ENCODE measurements at places on chromosomes 11 and 22.

GRCh38 chr11:88799771-88800500 lies 265.8 kb downstream of the GRM5 start:
- DNase-seq, result no peak

DNA sequence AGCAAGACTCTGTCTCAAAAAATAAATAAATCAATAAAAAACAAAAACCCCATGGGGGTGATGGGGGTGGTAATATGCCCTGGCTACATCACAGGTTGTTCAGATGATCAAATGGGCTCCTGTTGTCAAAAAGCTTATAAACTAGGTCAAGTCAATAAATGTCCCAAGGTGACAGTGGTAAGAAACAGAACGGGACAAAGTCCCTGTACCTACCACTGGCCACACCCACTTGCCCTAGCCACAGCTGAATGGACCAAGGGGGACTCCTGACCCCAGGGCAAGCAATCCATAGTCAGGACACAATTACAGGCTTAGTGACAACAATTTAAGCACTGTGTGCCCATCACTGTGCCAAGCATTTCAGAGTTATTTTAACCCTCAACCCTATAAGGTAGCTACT lies 6.0 kb downstream of the NAGA start:
- no peak for DNase-seq

DNA sequence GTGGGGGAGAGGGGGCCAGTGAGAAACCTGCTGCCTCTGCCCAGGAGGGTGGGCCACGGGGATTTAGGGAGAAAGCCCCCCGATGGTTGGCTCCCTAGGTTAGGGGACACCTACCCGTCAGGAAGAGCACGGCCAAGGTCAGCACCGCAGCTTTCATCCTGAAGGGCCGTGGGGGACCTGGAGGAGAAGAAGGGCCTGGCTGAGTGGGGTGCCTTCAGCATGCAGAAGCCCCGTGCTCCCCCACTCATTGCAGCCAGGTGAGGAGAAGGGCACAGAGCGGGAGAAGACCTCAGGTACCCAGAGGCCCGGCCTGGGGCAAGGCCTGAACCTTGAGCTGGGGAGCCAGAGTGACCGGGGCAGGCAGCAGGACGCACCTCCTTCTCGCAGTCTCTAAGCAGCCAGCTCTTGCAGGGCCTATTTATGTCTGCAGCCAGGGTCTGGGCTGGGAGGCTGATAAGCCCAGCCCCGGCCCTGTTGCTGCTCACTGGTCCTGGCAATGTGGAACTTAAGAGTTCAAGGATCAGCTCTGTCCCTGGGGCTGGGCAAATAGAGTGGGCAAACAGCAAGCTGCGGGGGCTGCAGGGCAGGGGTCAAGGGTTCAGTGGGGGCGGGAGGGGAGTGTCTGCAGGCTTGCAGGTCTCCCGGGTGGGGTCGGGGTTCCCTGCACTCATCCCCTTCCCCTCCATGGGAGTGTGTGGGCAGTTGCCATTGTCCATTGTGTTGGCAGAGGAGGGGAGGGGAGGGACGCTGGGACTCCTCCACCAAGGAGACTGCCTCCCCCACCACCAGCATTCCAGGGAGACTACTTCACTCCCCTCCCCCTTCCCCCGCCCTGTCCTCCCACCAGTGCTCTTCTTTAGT lies at the start of gene APOA1:
Gene APOA1 (minus strand): TSS at position 392 of the 861 bp plus-strand sequence. CDS start 235 bp downstream, at position 157.
- DNase-seq, result no peak

DNA sequence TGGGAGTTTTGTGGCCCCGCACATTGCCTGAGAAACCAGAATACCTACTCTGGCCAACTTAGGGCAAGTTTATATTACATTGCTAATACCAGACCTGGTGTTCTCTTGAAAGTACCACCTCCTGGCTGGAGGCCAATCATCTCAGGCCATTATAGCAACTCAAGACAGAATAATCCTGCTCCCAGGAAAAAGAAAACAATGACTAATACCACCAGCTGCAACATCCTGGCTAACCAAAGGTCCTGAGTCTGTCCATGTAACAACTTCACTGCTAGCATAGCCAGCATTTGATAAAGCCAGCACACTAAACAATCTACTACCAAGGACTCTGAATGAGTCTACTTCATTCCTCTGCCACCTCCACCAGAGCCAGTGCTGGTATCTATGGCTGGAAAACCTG lies 1298.7 kb upstream of the CNTN5 start:
- no peak for DNase-seq

DNA sequence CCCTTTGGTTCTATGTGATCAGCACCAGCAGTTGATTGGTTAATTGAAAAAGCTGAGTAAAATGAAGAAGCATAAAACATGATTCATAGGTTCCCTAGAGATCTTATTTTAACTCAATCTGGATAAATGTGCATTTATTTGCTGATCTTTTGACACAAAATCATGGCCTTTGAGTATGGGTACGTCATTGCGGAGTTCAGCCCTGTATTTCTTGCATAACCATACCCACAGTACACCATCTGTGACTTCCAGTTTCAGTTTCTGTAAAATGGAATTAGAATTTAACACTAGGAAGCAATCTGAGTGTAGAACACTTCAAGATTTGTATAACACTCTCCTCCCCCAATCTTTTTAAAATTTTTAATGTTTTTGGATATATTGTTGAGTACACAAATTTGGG lies 358.2 kb downstream of the DDX10 start:
- no peak for DNase-seq

DNA sequence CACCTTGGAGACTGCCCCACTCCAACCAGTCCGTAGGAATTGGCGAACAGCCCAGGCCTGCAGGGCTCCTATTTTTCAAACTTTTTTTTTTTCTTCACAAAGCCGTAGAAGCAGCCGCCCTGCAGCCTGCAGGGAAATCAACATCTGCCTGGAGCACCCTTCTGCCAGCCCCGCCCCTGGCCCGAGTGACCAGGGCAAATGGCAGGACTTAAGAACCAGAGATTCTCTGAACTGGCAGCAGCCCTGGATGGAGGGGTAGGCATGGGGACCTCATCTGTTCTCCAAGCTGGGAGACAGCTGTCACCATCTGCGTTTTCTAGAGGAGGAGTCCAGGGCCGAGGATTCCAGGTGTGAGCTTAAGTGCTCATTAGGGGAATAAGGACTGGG lies 5.6 kb downstream of the SCN2B start:
- no peak for DNase-seq

GRCh38 chr11:77457340-77457739 lies 16.6 kb downstream of the PAK1 start:
- DNase-seq, result no peak

- DNase-seq, result no peak
Observed at GRCh38 chr22:45648301-45649117, 23.1 kb upstream of the ATXN10 start.

- DNase-seq, result no peak
Observed at GRCh38 chr22:27930331-27931060, 11.4 kb upstream of the PITPNB start.

DNA sequence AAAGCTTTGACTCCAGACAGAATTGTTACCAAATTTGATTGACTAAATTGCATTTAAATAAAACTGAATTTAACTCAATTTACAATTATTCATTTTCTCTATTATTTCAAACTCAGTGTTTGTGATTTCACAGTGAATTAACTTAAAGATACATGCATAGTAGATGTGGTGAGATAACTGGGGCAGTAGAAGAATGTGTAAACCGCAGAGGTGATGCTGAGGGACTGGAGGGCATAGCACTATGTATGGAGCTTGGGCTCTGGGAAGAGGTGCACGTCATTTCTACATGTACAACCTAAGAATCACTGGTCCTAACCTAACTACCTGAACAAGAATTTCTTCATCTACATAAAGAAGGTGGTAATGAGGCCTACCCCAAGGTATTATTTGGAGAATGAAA lies 13.7 kb downstream of the OR5B17 start:
- no peak for DNase-seq

DNA sequence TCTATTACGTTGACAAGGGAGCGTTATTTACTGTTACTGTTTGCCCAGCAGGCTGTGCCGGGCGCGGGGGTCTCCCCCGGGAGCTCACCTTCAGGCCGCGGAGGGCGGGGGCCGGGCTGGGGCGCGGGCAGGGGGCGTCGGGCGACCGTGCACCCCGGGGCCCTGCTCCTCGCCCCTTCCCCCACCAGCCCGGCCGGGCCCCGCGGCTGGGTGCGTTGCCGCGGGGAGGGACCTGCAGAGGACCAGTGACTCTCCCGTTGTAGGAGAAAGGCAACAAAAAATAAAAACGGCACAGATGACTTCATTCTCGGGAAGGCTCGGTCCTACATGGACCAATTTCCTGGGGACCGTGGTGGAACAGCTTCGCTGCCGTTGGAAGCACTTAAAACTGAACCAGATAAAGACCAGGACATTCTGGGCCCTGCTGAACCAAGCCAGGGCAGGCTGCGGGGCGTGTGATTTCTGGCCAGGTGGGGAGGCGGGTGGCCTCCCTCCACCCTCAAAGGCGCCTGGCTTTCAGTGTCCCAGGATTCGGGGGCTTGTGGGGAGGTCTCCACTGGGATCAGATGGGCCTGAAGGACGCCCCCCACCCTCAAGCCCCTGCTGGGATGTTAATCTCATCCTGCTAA lies 57.4 kb downstream of the IGLL1 start:
- no peak for DNase-seq

DNA sequence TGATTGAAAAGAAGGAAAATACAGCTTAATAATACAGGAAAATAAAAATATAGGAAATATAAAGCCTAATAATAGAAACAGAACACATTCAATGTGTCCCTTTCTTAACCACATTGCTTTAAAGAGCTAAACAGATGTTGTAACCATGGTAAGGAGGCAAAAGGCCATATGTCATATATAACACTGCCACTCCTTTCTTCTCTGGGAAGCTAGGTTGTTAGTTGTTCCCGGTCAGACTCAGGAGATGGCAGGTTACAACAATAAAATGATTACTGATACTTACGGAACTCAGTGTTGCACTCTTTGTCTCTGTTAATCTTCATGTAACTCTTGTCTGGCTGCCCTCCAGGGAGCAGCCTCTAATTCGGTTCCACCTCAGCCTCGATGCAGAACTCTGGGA lies 134.7 kb upstream of the PGR start:
- no peak for DNase-seq

GRCh38 chr11:91804042-91804441 lies 420.6 kb upstream of the FAT3 start:
- no peak for DNase-seq

DNA sequence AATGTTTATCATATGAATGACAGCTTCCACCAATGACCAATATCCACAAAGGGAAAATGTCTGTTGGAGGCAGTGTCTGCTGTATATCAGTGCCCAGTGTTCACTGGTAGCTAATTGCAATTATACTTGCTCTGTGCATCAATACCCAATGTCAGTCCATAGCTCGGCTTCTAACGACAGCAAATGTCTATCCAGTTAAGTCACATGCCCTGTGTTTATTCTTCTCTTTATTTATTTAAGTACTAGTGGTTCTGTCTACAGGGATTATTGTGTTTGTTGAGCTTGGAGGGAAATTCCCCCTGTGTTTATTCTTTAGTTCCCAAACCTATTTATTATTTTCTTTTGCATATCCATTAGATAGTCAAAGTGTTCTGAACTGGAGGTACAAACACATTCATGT lies 18.6 kb downstream of the TSKU start:
- no peak for DNase-seq

GRCh38 chr11:119722281-119722794 lies 6.7 kb downstream of the NECTIN1 start:
- no peak for DNase-seq

GRCh38 chr11:11313426-11313825 lies 39.6 kb downstream of the CSNK2A3 start:
- no peak for DNase-seq

DNA sequence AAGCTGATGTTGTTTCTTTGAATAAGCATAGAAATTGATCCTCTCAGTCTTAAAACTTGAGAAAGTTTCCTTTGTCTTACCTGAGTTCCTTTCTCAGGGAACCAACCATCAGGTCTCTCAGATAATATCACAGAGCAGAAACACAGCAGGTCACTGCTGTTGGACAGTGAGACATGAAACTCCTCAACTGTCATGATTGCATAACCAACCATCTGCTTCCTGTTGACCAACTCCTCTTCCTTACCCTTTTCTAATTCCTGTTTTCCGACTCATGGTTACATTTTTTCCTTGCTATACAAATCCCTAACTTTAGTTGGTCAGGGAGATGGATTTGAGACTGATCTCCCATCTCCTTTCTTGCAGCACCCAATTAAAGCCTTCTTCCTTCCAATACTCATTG lies 845.3 kb downstream of the FAM181B start:
- no peak for DNase-seq

DNA sequence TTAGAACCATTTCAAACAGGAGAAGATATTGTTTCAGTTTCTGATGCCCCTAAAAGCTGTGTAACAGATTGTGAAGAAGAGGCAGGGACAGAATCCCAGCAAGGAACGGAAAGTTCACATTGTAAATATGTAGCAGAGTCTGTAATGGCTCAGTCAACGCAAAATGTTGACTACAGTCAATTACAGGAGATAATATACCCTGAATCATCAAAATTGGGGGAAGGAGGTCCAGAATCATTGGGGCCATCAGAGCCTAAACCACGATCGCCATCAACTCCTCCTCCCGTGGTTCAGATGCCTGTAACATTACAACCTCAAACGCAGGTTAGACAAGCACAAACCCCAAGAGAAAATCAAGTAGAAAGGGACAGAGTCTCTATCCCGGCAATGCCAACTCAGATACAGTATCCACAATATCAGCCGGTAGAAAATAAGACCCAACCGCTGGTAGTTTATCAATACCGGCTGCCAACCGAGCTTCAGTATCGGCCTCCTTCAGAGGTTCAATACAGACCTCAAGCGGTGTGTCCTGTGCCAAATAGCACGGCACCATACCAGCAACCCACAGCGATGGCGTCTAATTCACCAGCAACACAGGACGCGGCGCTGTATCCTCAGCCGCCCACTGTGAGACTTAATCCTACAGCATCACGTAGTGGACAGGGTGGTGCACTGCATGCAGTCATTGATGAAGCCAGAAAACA lies 40.8 kb downstream of the IGLL1 start:
- peak; percentile 43 for DNase-seq

DNA sequence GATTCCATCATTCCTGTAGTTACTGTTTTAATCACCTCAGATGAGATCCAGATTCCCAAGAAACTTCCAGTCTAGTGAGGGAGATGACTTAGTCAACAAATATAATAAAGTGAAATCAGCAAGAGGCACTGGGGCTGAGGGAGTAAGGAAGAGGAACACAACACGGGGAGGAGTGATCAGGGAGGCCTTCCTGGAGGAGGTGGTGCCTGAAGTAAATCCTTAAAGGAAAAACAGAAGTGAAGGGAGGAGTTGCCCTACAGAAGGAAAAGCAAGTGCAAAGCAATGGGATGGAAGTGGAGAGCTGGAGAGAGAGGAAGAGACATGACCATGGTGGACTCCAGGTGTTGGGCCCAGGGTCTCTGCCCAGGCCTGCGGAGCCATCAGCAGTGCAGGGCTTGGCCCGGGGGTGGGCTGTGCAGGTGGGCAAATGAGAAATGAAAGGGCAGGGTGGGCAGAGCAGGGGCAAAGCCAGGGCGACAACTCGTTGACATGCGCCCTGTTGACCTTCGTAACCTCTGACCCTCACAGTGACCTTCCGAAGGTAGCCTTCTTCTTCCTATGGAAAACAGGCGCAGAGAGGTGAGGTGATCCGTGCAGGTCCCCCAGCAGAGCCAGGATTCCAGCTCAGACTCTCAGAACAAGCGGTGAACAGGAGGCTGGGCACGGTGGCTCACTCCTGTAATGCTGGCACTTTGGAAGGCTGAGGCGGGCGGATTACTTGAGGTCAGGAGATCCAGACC lies 12.1 kb upstream of the PPARA start:
- DNase-seq, result no peak

GRCh38 chr11:20337526-20338154 lies 25.9 kb upstream of the HTATIP2 start:
- no peak for DNase-seq

- DNase-seq, result no peak
Observed at GRCh38 chr11:118167906-118168305, 8.5 kb downstream of the SCN2B start.

All from stimulated activated CD8-positive, alpha-beta memory T cell treated with anti-CD3 and anti-CD28 coated beads, Interleukin-15, amount 100 ng/mL, for 4 hours (primary cell).